ENCODE measurements at places on chromosomes 5 and 9.

GRCh38 chr9:126860757-126861466, 473 bp downstream of the ZBTB34 start:
- peak; percentile 39 for DNase-seq

GRCh38 chr5:113047733-113048652, 71.4 kb downstream of the DCP2 start:
- DNase-seq = no peak

DNA sequence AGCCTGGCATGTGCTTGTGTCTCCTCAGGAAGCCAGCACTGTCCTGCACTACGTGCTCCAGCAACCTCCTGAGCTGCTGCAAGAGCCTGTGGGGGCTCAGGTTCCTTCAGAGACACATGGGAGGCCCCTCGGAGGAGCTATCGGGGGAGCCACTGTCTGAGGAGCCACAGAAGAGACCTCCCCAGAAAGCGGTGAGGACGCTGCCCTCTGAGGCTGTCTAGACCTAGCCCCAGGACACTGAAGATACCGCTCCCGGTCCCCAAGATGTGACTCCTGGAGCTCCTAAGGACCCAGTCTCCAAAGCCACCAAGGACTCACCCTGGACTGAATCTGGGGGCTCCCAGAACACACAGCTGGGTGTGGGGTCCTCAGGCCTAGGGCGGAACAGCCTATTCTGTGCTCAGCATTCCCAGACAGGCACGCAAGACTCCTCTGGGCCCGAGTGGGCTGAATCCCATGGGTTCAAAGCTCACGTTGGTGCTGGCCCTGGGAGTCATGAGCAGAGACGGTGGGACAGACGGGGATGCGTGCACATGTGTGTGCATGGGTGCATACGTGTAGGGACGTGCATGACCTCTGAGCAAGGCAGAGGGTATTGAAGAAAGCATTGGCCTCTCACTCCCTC, 50.0 kb downstream of the HRH2 start:
- DNase-seq = no peak

- DNase-seq = peak; percentile 45
These were observed 1.7 kb upstream of the SLC34A1 start for GRCh38 chr5:177382423-177383029.

- DNase-seq = no peak
These were observed 157.9 kb upstream of the RASA1 start for GRCh38 chr5:87109746-87110145.

GRCh38 chr5:177550122-177550521, 4.2 kb downstream of the FAM193B start:
- no peak for DNase-seq

GRCh38 chr5:153157156-153157555, 333.3 kb upstream of the GRIA1 start:
- no peak for DNase-seq

DNA sequence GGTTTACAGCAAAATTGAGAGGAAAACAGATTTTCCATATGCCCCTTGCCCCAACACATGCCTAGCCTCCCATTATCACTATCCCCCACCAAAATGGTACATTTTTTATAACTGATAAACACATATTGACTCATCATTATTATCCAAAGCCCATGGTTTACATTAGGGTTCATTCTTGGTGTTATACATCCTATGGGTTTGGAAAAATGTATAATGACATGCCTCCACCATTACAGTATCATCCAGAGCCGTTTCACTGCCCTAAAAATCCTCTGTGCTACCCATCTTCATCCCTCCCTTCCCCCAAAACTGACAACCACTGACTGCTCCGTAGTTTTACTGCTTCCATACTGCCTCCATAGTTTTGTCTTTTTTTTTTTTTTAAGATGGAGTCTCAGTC, 111.1 kb downstream of the ACTL7B start:
- no peak for DNase-seq

- no peak for DNase-seq
These were observed 33.5 kb downstream of the ANXA2R start for GRCh38 chr5:43006424-43007202.

GRCh38 chr5:179128041-179128365, 67.8 kb downstream of the ZNF354C start:
- DNase-seq = no peak

DNA sequence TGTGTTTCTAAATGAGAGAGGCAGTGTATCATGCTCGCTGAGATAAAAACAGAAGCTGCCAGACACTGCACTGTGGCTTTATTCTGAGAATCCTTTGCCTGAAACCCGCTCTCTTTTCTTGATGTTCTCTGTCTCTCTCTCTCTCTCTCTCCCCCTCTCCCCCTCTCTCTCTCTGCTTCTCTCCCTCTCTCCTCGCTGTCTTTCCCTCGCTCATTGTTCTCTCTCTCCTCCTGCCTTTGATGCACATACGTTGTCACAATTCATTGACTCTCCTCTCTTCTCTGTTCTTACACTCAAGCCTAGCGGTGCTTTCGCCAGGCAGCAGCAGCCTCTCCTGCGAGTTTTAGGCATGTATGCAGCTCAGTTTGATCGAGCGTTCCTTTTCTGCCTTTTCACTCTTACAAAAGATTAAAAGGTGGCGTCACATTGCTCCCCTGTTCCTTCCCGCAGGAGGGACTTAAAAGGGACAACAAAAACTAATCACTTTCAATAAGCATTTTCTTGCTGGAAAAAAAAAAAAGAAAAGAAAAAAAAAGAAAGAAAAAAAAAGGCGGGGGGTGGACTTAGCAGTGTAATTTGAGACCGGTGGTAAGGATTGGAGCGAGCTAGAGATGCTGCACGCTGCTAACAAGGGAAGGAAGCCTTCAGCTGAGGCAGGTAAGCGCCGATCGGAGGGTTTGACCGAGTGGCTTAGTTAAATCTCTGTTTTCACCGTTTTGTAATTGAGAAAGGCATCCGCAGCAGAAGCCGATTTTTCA, 717.9 kb upstream of the WWC1 start:
- no peak for DNase-seq

GRCh38 chr5:125214080-125214479, 467.6 kb upstream of the ZNF608 start:
- DNase-seq = no peak

DNA sequence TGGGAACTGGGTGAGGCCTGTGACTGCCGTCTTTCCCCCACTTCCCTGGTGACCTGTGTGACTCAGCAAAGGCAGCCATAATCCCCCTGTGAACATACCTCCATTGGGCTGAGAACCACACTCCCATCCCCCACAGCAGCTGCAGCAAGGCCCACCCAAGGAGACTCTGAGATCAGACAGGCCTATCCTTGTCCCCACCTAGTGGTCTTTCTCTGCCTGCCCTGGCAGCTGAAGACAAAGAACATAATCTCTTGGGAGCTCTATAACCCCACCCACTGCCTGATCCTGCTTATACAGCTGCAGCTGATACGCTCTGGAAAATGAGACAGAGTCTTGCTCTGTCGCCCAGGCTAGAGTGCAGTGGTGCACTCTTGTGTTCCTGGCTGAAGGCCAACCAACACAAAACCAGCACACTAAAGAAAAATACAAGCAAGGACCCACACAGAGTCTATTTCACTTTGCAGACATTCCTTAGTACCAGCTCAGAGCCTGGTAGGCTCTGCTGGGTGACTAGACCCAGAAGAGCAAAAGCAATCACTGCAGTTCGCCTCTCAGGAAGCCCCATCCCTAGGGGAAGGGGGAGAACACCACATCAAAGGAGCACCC, 106.7 kb downstream of the MCTP1 start:
- no peak for DNase-seq

DNA sequence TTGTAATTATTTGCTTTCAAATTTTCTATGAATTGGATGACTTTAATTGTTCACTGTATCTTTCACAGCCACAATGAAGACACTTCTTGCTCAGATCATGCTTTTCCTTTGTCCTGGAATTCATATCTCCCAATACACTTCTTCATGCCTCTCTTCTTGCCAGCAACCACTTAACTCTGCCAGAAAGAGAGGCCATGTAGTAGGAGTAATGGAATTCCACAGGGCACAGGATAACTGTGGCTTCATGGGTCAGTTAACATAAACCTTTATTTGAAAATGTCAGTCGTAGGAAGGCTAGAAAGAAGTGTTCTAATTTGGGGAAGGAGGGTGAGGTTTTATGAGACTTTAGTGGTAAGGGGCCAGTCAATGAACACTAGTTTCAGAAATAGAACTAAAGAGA, 190.3 kb downstream of the TMEM167A start:
- no peak for DNase-seq

DNA sequence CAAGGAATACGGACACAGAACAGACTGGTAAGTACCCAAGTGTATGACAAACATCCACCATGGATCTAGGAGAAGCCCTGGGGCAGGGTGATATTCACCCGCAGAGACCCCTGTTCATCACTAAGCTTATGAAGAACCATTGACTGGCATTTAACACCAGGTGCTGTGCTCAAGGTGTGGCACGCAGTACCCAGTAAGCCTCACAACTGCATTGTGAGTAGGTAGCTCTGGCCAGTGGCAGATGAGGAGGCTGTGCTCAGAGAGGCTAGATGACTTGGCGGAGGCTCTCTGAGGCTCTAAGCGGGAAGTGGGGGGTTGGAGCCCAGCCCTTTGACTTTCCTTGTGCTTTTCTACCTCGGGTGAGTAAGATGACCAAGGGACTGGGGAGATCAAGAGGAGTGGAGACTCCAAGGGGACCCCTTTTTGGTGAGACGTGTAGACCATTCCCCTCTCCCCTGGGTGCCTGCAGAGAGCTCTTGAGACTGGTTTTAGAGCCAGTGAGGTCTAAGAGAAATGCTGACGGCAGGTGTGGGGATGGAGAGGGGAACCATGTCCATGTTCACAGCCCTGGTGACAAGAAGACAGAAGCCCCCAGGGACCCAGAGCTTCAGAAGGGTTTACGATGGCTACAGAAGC, 70.8 kb downstream of the IL6ST start:
- DNase-seq = no peak

DNA sequence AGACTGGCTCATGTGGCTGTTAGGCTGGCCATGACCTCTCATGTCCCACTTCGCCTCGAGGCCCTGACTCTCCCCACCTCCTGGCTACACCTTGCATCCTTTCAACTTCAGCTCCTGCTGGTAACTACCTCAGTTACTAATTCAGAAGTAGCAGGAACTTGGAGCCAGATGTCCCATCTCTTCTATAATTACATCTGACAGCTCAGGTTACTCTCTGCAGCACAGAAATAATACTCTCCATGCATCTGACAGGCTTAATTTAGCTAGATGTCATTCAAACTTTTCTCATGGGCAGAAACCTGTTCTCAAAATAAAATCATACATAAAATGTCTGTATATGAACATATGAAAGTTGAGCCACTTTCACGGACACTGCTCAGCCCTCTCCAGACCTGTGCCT, 92.2 kb upstream of the IL33 start:
- DNase-seq = no peak

- DNase-seq = no peak
These were observed 50.2 kb downstream of the CFAP77 start for GRCh38 chr9:132460240-132460639.

- no peak for DNase-seq
These were observed 14.9 kb upstream of the GABRG2 start for GRCh38 chr5:162052676-162053075.

- no peak for DNase-seq
These were observed 204.1 kb downstream of the ELAVL2 start for GRCh38 chr9:23621924-23622323.

DNA sequence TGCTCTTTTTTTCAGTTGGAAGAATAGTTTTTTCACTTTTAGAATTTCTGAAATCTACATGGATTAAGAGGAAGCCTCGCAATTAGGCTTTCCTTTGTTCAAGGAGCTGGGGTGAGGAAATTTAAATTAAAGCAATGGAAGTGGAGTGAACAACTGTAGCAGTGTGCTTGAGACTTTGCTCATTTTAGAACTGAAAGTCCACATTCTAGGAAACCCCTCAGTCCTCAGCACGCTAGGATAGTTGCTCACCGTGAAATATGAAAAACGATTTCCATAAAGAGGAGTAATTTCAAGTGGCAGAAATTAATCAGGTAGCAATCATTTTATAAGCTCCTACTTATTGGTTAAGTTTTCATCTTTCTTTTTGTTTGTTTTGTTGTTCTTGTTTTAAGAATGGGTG, 243.0 kb upstream of the ITGA1 start:
- no peak for DNase-seq

DNA sequence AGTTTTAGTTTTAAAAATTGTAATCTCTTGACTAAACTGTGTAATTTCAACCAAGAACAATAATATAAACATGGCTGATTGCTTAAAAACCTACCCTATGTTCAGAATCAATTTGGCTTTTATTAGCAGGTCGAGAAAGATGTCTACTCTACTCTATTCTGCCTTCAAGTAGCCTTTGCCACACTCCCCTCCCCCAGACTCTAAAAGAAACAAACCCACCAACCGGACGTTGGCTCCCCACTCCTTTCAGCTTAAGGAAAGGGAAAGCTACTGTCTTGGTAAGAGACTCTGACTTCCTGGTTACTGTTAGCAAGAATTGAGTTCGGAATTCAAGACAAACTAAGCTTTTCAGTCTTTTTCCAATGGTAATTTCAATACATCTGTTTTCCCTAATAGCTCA, 46.7 kb downstream of the TNFAIP8 start:
- DNase-seq = no peak

DNA sequence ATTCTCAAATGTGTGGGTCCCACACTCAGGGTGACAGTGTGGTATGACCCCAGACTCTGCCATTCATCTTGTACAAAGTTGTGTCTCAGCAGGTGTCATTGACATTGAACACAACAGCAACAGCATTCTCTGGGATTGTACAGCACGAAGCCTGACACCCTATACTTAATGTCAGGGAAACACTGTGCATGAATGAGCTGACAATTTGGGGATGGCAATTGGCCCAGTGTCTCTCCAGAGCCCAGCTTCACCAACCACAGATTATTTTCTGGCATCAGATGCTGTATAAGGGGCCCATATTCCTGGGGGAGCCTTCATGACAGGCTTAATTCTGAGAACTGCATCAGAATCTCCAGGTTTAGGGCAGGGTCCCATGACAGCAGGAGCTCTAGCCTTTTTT, 143.2 kb downstream of the GCNT1 start:
- DNase-seq = no peak

DNA sequence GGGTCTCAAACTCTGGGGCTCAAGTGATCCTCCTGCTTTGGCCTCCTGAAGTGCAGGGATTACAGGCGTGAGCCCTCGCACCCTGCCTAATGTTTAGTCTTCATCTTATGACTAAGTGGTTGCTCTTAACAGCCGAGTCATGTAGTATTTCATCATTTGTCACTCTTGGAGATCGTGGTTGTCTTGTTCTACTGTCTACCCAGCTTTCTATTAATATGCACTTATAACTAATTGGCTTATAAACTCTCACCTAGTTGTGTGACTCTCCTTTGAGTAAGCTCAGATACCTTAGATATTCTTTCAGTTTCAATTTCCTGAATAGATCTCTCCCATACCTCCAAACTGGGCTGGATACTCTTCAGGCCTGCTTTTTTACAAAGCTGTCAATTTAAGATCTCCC, 19.9 kb downstream of the SLC44A1 start:
- peak; percentile 5 for DNase-seq

Measured in stimulated activated CD4-positive, alpha-beta T cell treated with anti-CD3 and anti-CD28 coated beads, Interleukin-15, amount 100 ng/mL, for 24 hours (primary cell).